CD4-positive, alpha-beta T cell treated with Interleukin-4 for 1 hour (primary cell): ENCODE measurements at places on chromosomes 13 and 19.

DNA sequence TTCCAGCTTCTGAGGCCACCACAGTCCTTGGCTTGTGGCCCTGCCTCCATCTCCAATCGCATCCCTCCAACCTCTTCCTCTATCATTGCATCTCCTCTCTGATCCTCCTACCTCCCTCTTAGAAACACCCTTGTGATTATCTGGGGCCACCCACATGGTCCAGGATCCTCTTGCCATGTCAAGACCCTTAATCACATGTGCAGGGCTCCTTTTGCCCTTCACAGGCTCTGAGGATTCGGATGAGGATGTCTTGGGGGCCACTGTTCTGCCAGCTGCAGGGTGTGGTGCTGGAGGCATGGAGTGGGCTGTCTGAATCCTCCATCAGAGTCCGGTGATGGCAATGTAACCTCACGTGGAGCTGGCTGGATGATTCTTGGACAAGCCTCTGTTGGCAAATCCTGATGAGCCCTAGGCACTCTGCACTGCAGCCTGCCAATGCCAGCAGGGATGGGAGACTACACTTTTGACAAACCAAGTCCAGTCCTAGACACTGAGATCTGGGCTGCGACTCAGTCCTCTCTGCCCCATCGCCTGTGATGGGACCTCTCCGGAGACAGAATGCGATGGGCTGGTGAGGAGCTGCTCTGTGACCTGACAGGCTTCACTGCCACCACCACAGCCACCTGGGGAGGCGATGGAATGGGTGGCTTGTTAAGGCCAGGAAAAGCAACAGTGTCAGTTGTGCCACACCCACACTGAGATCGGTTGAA, 61.2 kb downstream of the CCDC70 start:
- no peak for DNase-seq

- no peak for DNase-seq
These were observed 17.5 kb upstream of the SIGLEC14 start for GRCh38 chr19:51664131-51664530.

- no peak for DNase-seq
These were observed 174.0 kb downstream of the DCT start for GRCh38 chr13:94305463-94305862.

- DNase-seq, result no peak
These were observed 4.2 kb upstream of the ZNF564 start for GRCh38 chr19:12555456-12555930.
